ENCODE measurements at places on chromosomes 2 and 18.

DNA sequence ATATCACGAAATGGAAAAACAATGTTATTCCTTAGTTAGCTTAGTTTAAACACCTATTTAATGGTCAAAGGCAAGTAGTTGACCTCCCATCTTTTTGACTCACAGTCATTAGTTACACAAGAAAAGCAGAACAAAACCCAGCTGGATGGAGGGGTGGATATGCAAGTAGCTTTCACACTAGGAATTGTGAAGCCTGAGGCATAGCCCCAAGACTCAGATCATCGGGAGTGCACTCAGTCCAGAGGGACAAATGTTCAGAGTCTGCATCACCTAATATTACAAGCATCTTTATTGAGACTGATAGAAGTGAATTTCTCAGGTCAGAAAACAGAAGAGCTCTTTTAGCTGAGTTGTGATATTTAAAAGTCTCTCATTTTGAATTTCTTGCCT is 15.5 kb upstream of the CPS1 start:
- no peak for DNase-seq

- DNase-seq, result peak; percentile 11
Measured at GRCh38 chr2:16665748-16666448, at the start of gene CYRIA. Gene CYRIA (minus strand): TSS chr2:16665834. CDS start chr2:16588119, 77,715 bp downstream.

GRCh38 chr2:241844831-241845578 is 13.7 kb downstream of the PDCD1 start:
- no peak for DNase-seq

- no peak for DNase-seq
Measured at GRCh38 chr2:45132551-45132950, 123.3 kb upstream of the SIX2 start.

GRCh38 chr18:42773870-42774269 is 341.6 kb downstream of the RIT2 start:
- DNase-seq, result no peak

GRCh38 chr18:10754128-10754527 is 228.3 kb downstream of the NAPG start:
- no peak for DNase-seq

GRCh38 chr2:174888146-174888545 is 117.0 kb downstream of the CHN1 start:
- no peak for DNase-seq

DNA sequence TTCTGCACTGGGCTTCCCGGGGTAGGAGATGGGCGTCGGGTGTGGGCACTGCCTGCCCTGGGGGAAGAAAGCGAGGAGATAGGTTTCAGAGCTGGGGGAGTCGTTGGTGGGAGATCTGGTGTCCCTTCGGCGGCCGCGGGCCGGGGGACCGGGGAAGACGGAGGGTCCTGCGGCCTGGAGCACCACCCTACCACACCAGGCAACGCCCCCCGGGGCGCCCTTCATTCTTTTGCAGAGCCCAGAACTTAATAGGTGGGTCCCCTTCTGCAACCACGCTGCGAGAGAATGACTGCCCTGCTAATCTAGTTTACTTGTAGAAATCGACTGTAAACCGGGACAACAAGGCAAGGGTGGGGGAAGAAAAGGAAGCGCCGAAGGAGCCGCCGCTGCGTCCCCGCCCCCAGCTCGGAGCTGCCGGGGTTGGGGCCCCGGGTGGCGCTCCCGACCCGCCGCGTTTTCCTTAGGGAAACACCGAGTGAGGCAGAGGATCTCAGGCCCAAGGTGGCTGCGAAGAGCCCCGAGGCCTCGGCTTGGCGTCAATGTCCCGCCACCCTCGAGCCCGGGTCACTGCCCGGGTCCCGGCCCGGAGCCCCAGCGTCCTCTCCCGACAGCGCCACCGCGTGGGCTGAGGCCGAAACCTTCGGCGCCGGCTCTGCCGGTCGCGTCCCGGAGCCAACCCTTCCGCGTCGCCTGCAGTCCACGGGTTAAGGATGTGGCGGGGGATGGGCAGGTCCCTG is 5.4 kb upstream of the SATB2 start:
- DNase-seq, result no peak

DNA sequence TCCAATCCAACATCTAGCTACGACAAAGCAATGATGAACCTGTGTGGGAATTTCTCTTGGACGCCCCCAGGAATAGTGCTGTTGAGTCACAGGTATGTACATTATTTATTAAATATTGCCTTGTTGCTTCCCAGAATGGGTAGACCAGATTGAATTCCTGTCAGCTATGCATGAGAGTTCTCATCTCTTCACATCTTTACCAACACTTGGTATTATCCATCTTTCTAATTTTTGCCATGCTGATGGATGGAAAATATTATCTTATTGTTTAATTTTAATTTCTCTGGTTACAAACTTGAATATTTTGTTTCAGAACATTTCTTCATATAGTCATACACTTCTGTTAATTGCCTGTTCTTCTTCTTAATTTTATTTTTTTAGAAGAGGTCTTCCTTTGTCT is 9.6 kb upstream of the RAB10 start:
- DNase-seq, result no peak

GRCh38 chr2:173101687-173102086 is 26.0 kb downstream of the MAP3K20 start:
- DNase-seq, result no peak

GRCh38 chr2:129765326-129765677 is 214.2 kb upstream of the RAB6C start:
- DNase-seq, result no peak

DNA sequence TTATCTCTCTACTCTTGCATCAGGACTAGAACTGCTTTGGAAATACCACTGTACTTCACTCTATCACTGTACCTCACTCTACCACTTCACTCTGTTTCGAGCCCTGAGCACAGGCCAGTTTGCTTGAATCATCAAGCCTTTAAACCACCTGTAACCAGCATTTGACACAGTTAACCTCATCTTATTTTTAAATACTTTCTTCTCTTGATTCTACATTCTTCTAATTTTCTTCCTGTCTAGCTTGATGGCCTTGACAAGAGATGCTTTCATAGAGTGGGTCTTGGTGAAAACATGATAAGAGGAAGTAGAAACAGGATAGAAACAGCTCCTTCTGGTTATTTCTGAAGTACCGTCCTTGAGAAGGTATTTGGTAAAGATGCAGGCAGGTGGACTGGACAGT is 78.1 kb downstream of the SPIRE1 start:
- no peak for DNase-seq

DNA sequence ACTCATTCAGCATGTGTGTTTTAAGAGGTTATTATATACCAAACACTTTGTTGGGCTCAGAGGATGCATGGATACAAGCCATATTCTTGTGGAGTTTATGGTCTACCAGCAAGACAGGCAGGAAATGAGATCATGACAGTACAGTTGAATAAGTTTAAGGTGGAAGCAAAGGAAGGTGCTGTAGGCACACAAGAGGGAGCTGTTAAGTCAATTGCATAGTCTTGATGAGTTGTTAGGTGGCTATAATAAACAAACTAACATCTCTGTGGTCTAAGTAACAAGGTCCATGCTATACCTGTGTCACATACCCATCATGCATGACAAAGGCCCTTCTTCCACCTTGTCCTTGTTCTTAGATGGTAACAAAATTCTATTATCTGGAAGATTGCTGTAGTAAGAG is 538.3 kb downstream of the CNTNAP5 start:
- DNase-seq, result no peak

DNA sequence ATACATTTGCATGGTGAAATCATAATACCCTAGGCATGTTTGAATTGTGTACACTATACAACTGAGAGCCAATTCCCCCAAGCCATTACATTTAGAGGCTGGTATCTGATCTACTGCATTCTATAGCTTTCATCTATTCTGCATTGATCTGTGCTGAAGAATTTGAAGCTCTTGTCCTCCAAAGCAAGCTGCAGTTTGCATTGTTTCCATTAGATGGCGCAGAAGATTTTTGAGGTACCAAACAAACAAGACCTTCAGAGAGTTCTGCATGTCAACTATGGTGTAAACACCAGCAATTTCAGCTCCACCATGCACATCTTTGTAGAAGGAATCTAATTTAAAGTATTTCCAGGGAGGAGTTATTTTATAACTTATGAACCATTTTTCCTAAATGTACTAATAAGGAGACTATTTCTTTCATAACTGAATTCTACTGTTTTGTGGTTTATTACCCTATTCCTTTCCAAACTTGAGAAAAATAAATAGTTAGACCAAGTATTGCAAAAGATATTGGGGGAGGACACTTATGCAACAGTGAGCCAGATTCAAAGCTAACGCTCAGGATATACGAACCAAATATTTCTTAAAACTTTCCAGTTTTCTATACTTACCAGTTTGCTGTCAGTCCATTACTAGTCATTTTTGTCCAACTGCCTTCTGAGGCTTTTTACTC is 761.8 kb upstream of the ACVR2A start:
- peak; percentile 8 for DNase-seq

DNA sequence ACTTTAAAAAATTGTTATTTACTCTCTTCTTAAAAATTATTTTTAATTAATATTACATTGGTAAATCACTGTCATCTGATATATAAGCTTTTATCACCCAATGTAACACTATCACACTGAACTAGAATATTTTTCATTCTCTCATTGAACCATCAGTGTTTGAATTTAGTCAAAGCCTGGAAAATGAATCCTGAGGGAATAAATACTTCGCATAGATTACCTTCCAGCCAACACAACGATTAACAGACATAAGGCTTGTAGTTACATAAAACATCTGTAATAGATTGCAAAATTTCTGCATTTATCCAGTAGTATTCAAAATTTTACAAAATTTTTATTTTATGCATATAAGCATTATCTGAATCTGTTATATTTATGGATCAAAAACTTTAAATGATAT is 314.9 kb downstream of the ERBB4 start:
- DNase-seq, result no peak

GRCh38 chr18:70280007-70280925 is 8.6 kb upstream of the SOCS6 start:
- no peak for DNase-seq

- no peak for DNase-seq
Measured at GRCh38 chr2:11500702-11501303, 33.0 kb upstream of the GREB1 start.

GRCh38 chr18:75378376-75379315 is 48.9 kb downstream of the SMIM21 start:
- no peak for DNase-seq

DNA sequence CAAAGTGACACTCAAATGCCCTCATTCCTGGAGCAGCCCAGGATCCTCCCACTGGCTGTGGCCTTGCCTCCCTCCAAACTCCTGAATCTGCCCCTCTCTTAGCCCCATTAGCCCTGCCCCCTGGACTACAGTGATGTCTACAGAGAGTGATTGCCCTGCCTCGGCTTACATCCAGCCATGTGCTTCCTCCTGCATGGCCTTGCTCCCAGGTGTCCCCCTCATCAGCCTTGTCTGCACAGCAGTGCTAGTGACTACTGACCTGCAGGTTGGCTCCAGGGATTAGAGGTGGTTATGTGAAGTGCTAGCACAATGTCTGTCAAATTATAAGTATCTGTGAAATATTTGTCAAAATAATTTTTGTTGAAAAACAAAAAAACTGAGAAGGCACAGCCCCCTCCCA is 259.1 kb upstream of the MYT1L start:
- no peak for DNase-seq

- DNase-seq, result no peak
Measured at GRCh38 chr2:102618452-102619413, 620 bp upstream of the SLC9A2 start.

DNA sequence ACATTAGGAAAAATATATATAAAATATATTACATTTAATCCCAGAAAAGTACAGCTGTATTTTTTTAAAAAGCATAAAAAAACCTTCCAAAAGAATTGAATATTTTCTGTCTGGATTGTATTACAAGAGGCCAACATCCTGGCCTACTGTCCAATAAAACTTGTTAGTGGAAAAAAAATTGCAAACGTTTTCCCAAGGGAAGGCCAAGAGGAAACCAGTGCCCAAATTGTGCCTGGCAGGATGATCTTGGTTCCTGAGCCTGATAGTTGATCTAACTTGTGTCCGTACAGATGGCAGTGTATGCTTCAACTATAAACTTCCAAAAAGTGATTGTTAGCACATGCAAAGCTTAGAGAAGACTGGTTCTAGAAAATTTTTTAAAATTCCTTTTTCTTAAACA is 90.6 kb upstream of the LPIN2 start:
- no peak for DNase-seq

DNA sequence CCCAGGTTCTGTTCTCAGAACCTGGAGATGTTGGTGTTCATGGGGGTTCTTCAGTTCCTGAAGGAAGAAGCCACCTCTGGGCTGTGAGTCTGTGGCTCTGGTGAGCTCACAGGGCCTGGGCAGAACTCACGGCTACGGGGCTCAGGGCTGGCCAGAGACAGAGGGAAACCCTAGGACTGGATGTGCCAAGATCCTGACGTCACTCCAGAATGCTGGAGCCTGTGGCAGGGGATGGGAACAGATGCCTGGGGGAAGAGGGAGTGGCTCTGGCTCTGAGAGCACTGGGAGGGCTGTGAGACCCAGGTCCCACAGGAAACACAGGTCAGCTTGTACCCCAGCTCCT is at the start of gene OTOF:
Gene OTOF (minus strand): TSS at position 214 of the 343 bp plus-strand sequence.
- DNase-seq, result no peak

GRCh38 chr2:222709191-222709891 is 37.9 kb downstream of the MOGAT1 start:
- DNase-seq, result no peak

GRCh38 chr18:6441200-6441599 is 26.5 kb upstream of the L3MBTL4 start:
- DNase-seq, result no peak

GRCh38 chr18:41875094-41875780 is 79.8 kb upstream of the PIK3C3 start:
- DNase-seq, result no peak
